ENCODE measurements at places on chromosomes 5 and 9. TPM values are rescaled to one million over a fixed set of nuclear protein-coding genes. Genes with fewer than 3 reads are reported as not detected.

The SLC22A4 gene
- 7.3 TPM for total RNA-seq

The ELAVL2 gene
- total RNA-seq: not detected

The TMEFF1 gene
- not detected for total RNA-seq

GRCh38 chr9:132768932-132769905, 99.0 kb downstream of the GTF3C4 start:
- peak; percentile 83 for DNase-seq

- DNase-seq: no peak
These were observed 85.2 kb downstream of the CYFIP2 start for GRCh38 chr5:157350939-157351801.

GRCh38 chr5:124980163-124980941, 233.9 kb upstream of the ZNF608 start:
- no peak for DNase-seq

GRCh38 chr5:6572825-6573380, 59.9 kb downstream of the NSUN2 start:
- DNase-seq: no peak

- DNase-seq: peak; percentile 75
These were observed 24.5 kb downstream of the PTGES2 start for GRCh38 chr9:128102861-128103588.

DNA sequence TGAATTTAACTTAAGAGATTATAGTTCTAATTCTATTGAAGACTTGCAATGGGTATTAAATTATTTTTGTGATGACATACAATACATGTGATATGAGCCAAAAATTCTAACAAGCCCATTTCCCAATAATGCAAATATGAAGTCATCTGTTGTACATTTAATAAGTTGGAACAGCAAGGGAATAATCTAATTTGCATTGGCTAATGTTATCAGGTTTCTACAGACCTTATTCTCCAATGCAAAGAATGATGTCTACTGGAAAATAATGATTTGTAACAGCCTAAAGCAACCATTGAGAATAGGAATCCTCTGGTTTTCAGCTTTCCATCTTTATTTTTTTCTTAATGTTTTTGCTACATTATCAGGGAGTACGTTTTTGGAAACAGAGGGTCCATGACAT, 89.1 kb upstream of the MINAR2 start:
- no peak for DNase-seq

DNA sequence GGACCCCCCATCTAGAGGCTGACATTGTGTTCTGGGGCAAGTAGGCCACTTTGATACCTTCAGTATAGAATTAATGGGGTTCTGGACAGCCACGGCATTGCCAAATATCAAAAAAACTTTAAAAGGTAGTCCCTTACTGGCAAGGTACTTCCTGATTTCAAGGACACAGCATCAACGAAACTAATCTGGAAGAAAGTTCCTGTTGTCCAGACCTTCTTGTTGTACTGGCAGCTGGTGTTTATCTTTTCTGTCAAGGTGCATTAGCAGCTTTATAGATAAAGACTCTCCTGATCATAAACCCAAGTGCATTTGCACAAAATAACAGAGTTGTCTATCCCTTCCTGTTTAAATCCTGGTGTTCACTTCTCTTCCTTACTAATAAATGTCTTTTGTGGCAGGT, 23.7 kb upstream of the GOLGA1 start:
- no peak for DNase-seq

GRCh38 chr9:125399165-125399564, 137.5 kb downstream of the GAPVD1 start:
- DNase-seq: no peak

DNA sequence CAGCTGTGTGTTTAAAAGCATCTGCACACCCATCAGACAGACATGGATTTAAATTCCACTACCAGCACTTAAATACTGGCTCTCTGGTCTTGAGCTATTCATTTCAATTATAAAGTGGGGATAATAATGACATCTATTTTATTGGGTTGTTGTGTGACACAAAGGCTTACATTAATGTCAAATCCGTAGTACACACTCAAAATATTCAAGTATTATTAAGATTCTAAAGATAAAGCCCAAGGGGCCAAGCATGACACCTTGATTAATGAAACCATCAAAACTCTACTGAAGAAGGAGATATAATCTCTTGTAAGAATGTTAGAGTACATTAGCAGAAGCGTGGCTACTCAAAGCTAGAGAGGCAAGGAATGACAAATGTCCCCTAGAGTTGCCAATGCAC, 743.0 kb downstream of the KCTD16 start:
- DNase-seq: no peak

GRCh38 chr5:168853972-168854371, 274.8 kb upstream of the PANK3 start:
- no peak for DNase-seq

GRCh38 chr9:116103976-116104820, 49.4 kb upstream of the PAPPA start:
- no peak for DNase-seq

Data from spleen (tissue), 13 donors.